Mesenteric fat pad (tissue), 1 donor: ENCODE measurements at places on chromosomes 12 and 14.

DNA sequence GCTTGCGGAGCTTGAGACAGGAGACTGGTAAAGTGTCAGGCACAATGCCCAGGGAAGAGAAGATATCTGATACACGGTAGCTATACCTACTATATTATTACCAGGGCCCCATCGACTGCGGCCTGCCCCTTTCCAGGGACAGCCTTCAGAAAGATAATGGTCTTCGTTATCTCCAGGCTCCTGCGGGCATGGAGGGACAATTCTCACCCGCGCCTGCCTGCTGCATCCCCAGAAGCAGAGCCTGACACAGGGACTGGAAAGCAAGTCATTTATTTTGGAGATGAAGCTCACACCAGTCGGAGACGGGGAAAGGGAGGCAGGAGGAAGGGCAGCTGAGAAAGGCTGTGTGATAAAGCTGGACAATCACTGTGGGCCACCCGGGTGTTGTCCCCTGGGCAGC lies 67.9 kb upstream of the FAM222A start:
- no peak for DNase-seq

- no peak for DNase-seq
These were observed 10.5 kb downstream of the TCL1B start for GRCh38 chr14:95696741-95697140.

DNA sequence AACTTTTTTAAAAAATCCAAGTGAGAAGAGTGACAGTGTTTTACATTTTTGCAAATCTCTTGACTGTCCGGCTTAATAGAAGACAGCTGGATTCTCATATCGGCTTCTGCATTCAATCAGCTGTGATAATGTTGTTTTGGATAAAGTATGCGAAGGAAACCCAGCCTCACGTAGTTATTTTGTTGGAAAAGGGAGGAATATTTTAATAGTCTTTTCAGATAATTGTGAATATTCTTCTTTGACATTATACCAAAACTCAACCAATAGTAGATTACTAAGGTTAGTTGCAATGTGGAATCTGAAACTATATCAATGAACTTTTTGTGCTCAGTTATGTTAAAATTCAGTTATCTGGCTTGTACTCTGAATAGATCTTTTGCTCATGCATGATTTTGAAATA lies 276.5 kb downstream of the ZFP36L1 start:
- no peak for DNase-seq

DNA sequence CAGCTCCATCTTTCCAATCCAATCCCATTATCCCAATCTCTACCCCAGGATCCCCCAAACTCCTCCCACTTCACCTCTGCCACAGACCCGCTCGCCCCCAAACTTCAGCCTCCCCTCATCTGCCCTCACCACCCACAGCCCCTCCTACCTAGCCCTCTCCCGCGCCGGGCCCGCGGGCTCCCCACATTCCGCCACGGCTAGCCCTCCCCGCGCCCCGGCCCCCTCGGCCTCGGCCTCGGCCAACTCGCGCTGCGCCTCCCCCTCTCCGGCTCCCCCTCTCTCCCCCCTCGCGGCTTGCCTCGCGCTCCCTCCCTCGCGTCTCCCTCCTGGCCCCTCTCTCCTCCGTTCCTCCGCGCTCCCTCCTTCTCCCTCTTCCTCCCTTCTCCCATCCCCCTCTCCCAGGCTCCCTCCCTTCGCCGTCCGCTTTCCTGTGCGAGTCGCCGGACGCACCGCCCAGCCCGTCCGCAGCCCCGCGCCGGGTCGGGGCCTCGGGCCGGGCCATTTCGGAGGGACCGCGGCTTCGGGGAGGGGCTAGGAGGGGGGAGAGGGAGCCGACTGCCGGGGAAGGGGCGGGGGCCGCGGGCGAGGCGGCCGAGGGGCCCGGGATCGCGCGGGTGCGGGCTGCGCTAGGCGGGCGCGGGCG lies at the start of gene ATN1:
ATN1 (plus strand) TSS at position 581 of the 643 bp plus-strand sequence. CDS start 6,043 bp downstream, outside the sequence.
- DNase-seq: no peak

DNA sequence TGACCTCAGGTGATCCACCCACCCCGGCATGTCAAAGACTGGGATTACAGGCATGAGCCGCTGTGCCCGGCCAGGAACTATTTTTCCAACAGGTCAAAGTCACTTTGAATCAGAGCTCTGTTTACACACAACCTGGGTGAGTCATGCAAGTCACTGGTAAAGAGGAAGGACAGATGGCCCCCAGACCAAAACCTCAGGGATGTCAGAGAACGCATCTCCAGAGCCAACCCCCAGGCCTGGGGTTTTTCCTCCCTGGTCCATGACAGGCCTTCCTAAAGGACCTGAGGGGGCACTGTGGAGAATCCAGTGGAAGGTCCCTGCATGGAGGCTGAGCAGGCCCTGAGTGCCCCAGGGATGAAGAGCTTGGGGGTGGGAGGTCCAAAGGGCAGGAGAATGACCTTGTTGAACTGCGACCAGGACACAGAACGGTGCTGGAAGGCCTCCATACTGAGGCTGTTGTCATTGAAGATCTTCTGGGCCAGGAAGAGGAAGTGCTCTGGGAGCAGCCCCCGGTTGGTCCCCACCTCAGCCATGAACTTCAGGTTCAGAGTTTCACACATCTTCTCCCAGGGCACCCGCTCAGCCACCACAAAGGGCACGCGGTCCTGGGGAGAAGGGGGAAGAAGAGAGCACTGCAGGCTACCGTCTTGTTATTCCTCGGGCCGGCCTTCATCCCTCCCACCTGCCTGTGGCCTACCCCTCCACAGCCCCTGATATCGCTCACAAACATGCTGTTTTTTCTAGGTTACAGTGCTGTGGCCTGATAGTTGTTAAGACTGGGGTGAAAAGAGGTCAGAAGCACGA lies 9.1 kb downstream of the STAT6 start:
- DNase-seq: no peak

DNA sequence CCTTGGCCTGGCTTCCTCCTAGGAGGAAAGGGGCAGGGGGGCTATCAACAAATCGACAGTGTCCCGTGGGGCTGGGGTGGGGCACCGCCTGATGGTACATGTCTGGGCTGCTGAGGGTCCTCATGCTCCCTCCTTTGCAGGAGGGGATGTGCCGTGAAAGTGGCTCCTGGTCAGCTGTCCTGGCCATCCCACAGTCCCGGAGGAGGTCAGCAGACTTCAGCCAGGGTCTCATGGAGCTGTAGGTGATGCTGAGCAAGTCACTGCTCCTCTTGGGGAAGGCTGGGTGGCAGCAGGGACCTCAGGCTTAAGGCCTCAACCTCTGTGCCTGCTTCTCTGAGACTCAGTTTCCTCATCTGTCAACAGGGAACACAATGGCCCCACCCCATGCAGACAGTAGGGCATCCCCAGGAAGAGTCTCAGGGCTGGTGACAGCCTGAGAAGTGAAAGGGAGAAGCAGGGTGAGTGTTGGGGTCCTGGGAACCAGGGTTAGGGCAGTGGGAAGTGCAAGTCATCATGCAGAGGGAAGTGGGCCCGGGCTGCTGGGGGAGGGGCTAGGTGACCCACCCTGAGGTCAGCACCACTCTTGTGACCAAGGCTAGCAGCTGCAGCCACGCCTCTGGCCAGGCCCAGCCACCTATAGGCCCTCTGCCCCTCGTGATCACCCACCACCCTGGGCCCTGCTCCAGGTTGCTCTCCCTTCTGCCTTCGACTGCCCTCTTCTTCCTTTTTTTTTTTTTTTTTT lies 4.4 kb upstream of the TNFAIP2 start:
- DNase-seq: no peak

DNA sequence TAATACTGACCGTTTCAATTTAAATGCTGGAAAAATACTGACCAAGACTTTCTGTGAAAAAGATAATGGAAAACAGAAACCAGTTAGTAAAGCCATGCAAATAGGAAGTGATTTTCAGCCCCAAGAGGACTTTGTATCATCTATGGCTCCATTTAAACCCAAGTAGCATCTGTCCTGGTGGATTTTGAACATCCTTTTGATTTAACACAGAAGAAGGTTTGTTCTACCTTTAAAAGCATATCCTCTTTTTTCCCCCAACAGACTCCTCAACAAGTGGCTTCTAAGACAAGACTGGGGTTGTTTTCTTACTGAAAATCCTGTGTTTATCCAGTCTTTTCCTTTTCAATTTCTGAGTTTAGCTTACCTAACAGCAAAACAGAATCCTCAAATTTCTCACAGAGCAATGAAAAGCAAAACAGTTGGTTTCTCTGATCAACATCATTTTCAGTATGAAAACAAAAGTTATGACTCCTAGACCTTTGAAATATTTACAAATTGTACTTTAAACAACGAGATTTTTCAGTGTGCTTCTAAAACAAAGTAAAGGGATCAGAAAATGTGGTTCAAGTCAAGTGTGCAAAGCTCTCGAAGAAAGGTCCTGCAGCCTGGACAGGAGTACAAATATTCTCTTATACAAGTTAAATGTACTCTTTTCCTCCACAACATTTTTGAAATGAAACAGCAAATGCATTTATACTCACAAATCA lies 2.9 kb downstream of the PHLDA1 start:
- no peak for DNase-seq

- DNase-seq: no peak
These were observed 256.1 kb downstream of the NAV3 start for GRCh38 chr12:78086553-78087362.

DNA sequence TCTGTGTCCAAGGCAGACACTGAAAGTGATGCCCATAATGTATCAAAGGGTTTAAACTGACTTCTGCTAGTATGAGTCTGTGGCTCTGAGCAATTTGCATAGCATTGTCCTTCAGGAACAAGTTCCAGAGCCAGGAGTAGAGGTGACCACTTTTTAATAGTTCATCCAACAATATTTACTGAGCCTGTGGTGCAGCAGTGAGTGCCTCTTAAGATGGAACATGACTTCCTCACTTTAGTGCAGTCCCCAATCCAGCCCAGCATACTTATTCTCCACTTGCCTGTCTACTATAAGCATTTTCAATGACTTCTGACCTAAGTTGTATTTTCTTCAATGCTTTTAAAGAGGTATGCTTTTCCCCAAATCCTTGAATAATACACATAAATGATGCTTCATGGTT lies 611.3 kb downstream of the MED13L start:
- DNase-seq: no peak

GRCh38 chr14:73760598-73761586 lies 46.7 kb upstream of the PNMA1 start:
- no peak for DNase-seq

GRCh38 chr12:5432011-5432400 lies at the start of gene NTF3:
NTF3 (plus strand) TSS chr12:5432108; CDS start chr12:5432325, 217 bp downstream.
- DNase-seq: no peak

GRCh38 chr12:89632778-89633177 lies 75.9 kb downstream of the ATP2B1 start:
- DNase-seq: no peak

GRCh38 chr14:68566075-68566474 lies 226.8 kb downstream of the ZFP36L1 start:
- no peak for DNase-seq

DNA sequence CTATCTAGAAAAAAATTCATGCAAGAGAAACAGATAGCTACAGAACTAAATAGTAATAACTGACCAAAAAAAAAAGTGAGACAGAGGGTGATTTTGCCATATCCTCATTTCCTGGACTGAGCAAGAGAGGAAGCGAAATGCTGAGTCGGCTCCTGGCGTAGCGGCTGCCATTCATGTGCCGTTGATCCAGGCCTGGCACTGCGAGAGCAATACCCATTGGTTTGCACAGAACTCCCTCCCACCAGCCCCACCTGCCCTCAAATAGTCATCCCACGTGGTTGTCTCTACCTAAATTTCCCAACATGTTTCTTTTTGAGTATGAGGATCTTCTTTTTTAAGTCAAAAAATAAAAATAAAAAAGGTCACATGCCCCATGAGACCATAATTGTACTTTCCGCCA lies 9.4 kb upstream of the WNT5B start:
- no peak for DNase-seq

DNA sequence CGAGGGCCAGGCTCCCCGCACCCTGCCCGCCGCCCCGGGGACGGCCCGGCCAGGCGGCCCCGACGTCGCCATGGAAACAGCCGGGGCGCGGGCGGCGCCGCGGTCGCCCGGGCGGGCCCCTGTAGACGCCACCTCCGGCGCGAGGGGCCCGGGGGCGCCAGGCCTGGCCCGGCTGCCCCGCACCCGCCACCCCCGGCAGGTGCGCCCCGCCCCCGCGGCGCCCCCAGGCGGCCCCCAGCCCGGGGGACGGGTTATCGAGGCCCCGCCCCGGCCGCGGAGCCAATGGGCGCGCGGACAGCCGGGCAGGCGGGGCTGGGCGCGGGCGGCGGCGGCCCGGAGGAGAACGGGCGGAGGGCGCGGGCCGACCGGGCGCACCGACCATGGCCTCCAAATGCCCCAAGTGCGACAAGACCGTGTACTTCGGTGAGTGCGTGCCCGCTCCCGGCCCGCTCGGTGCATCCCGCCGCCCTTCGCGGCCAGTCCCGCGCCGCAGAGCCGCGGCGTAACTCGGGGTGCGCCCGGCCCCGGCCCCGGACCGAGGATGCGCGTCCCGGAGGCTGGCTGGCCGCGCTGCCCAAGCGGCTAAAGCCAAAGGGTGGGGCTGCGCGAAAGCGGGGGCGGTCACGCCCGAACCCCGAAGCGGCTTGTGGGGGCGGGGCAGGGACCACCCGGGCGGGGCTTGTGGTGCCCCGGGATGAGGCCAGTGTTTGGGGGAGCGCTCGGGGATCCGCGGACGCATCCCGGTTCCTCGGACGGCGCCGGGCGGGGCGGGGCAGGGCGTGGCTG lies at the start of gene CRIP2:
CRIP2 (plus strand) TSS at position 339 of the 786 bp plus-strand sequence; CDS start at position 381, 42 bp downstream.
- DNase-seq: no peak

- DNase-seq: no peak
These were observed 29.3 kb downstream of the ACTR6 start for GRCh38 chr12:100229876-100230275.

DNA sequence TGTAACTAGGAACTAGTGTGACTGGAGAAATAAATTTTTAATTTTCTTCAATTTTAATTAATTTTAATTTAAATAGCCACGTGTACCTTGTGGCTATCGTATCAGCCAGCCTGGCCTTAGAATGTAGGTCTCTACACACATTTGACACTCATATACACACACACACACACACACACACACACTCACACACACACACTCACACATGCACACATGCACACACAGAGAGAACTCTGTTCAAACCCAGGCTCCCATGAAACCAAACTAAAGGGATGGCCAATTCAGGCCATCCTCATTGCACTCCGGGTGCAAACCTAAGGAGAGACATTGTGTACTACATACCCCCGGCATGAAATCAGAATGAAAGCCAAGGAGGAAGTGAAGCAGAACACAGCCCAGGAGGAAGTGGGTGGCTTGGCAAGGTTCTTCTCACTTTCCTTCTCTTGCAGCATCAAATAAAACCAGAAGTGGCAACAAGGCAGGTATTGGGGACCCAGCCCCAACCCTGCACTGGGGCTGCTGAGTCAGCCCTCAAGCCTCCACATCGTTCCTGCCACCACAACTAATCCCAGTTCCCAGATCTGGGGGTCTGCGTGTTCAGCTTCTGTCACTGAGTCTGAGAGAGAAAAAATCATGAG lies 26.2 kb upstream of the CHPT1 start:
- no peak for DNase-seq
